Fibroblast of the aortic adventitia (primary cell): ENCODE measurements at places on chromosomes 7 and 10. TPM values are rescaled to one million over a fixed set of nuclear protein-coding genes. Genes with fewer than 3 reads are reported as not detected.
A peak's percentile ranks its signal among the peaks of the same experiment; 100 is the strongest.

The PIK3CG gene
- 0.08 TPM in 1 of 2 replicates, not detected in the other for total RNA-seq

The INSYN2A gene
- total RNA-seq: 0.27 TPM in 1 of 2 replicates, not detected in the other

The SFXN2 gene
- total RNA-seq: 2.3 and 3.8 TPM in 2 replicates

The PBLD gene
- 6.6 and 10.8 TPM in 2 replicates for total RNA-seq

GRCh38 chr7:17682586-17682985 lies 257.7 kb downstream of the SNX13 start:
- DNase-seq: no peak

DNA sequence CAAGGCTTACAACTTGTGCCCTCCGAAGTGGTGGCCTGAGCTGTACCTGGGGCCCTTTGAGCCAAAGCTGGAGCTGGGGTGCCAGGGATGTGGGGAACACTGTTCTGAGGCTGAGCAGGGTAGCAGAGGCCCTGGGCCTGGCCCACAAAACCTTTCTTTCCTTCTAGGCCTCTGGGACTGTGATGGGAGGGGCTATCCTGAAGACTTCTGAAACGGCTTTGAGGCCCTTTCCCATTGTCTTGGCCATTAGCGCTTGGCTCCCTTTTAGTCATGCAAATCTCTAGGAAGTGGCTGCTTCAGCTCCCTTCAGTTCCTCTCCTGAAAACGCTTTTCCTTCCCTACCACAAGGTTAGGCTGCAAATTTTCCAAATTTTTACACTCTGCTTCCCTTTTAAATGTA lies 16.8 kb upstream of the CRYGN start:
- DNase-seq: no peak

GRCh38 chr10:98416606-98417388 lies 1.8 kb upstream of the PYROXD2 start:
- no peak for DNase-seq

DNA sequence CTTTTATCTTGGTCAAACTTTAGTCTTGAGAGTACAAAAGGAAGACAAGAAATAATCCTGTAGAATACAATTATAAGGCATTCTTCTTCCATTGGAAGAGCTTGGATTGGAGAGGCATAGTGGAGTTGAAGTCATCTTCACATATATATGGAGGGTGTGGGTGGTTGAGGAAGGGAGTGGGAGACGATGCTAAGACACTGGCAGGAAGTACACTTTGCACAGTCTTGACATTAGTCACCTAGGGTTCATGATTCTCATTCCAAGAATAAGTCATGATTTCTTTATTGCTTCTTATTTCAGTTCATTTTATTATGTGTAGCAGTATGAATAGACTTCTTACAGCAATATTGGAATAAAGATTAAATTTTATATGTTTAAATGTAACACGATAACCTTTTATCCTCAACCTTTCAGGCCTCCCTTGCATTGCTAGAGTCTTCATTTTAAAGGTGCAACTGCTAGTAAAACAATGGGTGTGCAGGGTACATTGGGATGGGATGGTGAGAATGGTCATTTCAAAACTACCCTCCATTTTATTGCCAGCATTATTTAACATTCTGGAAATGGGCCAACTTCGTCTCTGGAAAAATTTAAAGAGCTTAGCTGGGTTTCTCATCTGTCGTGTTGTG lies 12.3 kb upstream of the SLC26A3 start:
- no peak for DNase-seq

GRCh38 chr10:24966962-24967481 lies 14.6 kb upstream of the PRTFDC1 start:
- DNase-seq: no peak

DNA sequence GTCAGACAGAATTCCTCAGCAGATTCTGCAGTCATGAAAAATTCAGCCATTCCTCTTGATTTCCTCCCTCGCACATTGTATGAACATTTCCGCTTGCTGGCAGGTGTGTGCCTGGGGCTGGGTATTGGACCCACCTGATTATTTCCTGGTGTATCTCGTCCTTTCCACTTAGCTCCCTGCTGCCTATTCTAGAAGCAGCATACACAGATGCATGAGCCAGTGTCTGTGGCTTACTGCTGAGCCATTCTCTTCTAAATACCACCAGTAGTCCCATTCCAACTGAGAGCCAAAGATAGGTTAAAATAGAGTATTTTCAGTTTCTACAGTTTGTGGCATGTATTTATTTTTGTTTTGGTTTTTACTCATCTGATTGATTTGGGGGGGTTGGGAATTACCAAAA lies 270.1 kb upstream of the AKR1E2 start:
- DNase-seq: no peak

DNA sequence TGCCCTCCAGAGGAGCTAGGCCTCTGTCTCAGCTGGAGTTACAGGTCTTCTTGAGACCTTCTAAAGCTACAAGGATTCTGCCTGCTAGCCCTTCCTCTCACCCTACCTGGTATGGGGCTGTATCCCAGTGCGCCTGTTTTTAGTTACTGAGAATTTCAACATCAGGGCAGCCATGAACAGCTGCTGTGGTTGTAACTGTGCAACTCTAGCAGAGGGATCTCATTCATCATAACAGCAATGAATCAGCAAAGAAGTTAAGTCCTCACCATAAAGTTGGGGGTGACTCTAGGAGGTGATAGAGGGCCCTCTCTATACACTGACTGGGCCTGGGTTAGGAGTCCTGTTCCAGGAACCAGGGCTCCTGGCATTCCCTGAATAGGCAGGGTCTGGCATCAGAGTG lies 14.0 kb upstream of the CDH23 start:
- DNase-seq: peak; percentile 3

DNA sequence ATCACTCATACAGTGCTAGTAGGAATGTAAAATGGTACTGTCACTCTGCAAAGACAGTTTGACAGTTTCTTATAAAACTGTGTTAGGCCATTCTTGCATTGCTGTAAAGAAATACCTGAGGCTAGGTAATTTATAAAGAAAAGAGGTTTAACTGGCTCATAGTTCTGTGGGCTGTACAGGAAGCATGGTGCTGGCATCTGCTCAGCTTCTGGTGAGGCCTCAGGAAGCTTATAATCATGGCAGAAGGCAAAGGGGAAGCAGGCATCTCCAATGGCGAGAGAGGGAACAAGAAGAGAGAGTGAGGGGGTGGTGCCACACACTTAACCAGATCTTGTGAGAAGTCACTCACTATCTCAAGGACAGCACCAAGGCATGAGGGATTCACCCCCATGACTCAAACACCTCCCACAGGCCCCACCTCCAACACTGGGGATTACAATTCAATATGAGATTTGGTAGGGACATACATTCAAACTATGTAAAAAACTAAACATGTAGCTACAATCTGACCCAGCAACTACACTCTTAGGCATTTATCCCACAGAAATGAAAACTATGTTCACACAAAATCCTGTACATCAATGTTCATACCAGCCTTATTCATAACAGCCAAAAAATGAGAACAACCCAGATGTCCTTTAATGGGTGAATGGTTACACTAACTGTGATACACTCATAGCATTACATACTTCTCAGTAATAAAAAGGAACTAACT lies 5.0 kb downstream of the ALDH18A1 start:
- no peak for DNase-seq

GRCh38 chr7:32257621-32258020 lies 187.4 kb upstream of the PDE1C start:
- no peak for DNase-seq

DNA sequence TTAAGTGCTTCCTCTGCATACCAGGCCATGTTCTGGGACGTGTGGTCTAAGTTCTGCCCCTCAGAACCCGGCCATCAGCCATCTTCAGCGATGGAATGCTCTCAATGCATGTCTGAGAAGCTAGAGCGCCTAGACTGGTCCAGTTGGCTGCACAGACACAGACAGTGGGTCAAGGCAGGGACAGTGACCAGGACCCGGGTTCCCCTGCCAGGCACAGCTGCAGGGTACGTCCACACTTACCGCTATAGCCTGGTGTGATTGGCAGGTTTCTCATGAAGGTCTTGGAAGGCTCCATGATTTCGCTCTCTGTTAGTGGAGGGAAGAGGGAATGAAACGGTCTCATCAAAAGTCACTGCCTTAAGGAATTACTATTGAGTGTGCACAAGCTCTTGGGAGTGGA lies 47.3 kb downstream of the PNLIPRP2 start:
- no peak for DNase-seq

GRCh38 chr10:4888236-4888635 lies 62.2 kb downstream of the AKR1E2 start:
- peak; percentile 46 for DNase-seq

DNA sequence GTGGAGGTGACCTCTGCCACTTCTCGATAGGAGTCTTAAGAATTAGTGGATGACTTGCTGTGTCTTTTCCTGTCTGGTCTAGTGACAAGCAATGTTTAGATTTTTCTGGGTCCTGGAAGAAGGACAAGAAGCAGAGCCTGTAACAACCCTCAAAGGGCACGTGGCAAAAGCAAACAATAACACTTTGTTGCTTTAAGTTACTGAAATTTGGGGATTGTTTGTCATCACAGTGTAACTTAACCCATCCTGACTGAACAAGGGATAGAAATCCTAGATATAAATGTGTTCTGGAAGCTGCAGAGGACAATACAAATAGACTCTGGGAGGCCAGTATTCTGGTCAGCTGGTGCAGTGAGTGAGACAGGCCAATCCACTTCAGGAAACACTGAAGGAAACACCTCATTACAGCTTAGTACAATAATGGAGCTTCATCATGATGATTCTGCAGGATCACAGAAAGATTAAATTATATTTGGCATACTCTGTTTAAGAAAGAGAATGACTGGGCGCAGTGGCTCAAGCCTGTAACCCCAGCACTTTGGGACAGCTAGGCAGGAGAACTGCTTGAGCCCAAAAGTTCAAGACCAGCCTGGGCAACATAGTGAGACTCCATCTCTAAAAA lies 23.3 kb downstream of the ENKUR start:
- DNase-seq: no peak

DNA sequence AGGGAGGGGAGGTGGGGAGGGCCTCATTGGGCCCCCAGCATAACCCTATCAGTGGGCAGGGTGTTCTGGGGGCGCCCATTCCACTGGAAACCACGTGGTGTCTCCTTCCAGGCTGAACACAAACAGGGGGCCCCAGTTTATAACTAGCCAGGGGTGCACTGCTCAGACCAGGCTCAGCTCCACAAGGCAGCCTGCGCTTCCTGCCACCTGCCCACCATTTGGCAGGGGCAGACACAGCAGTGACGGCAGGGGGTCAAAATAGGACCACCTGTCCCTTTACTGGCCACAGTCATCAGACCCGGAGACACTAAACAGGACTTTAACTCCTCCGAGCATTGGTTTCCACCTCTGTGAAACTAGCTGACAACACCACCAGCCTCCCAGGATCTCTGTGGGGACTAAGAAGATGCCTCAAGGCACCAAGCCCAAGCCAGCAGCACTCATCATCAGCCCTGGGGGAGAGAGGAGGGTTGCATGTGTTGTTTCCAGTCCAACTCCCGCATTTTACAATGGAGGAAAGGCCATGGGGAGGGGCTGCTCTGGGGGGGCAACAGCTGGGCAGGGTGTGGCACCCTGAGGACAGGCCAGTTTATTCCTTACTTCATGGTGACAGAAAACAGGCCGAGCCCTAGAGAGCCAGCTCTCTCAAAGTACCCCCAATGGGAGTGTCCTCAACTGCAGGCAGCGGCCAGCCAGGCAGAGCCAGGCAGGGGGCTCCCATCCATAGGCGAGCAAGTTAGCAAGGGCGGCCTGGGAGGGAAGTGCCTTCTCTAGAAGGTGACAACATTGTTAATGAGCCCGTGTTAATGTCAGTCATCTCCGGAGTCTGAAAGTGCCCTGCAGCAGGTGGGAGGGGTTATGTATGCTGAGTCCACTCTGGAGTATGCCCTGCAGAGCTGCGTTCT lies 127.6 kb downstream of the TNS3 start:
- DNase-seq: no peak

- no peak for DNase-seq
These were observed 79.0 kb downstream of the COBL start for GRCh38 chr7:51237446-51238133.

GRCh38 chr7:98186452-98187137 lies 24.6 kb upstream of the BHLHA15 start:
- peak; percentile 87 for DNase-seq
